Thoracic aorta (tissue), 2 donors: ENCODE measurements at places on chromosomes 6 and 20.

DNA sequence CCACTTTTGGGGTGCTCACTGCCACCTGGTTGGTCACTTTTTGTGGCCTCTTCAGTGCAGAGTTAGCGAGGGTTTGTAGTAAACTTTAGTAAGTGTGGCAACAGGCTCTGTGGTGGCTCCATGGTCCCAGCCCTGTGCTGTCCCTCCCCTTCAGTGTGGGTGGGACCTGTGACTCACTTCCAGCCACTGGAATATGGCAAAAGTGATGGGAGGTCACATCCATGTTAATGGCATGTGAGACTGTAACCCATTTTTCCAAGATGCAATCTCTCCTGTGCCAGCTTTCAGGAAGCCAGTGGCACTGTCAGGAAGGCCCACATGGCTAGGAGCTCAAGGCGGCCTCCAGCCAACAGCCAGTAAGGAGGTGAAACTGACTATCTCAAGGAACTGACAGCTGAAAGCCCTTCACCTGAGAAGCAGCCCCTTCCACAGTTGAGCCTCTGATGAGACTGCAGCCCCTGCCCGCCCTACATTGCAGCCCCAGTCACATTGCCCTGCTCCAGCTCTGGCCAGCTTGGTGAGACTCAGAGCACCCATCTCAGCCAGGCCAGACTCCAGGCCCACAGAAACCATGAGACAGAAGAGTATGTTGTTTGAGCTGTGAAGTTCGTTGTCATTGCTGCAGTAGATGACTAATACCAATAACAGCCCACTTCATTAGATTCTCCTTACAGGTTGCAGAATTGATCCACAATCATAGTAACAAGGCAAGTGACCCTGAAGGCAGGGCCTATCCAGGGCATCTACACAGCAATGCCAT is 13.1 kb upstream of the CST7 start:
- no peaks in the 10 kb centered on the region for H3K4me1 ChIP-seq
- H3K27me3 ChIP-seq, result no peaks in the 10 kb centered on the region
- H3K36me3 ChIP-seq, result no peaks in the 10 kb centered on the region
- no peak for DNase-seq
- no peak overlapping the region for H3K27ac ChIP-seq

DNA sequence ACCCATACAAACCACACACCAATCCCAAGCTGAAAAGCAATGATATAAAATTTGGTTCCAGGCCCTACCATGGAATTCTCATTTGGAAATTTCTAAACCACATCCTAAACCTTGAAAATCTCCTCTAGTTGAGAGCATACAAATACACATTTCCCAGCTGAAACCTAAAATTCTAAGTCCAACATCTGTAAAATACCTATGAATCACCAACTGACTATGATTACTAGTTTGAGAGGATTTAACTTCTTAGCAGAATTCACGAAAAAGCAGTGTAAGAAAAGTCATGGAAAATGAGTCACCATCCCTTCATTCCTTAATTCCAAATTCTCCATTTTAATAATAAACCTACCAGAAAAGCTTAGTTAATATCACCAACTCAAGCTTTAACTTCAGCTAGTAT is 15.4 kb downstream of the RANBP9 start:
- H3K27me3 ChIP-seq, result no peaks in the 10 kb centered on the region
- DNase-seq, result no peak
- H3K36me3 ChIP-seq, result no peaks in the 10 kb centered on the region
- peaks cover 22% of the 10 kb centered on the region for H3K4me1 ChIP-seq

GRCh38 chr20:49563015-49563980 is 4.6 kb downstream of the PTGIS start:
- H3K4me3 ChIP-seq, result peak overlapping the region; percentile 50
- H3K27ac ChIP-seq, result peak overlapping the region; percentile 99
- no peaks in the 10 kb centered on the region for H3K27me3 ChIP-seq

DNA sequence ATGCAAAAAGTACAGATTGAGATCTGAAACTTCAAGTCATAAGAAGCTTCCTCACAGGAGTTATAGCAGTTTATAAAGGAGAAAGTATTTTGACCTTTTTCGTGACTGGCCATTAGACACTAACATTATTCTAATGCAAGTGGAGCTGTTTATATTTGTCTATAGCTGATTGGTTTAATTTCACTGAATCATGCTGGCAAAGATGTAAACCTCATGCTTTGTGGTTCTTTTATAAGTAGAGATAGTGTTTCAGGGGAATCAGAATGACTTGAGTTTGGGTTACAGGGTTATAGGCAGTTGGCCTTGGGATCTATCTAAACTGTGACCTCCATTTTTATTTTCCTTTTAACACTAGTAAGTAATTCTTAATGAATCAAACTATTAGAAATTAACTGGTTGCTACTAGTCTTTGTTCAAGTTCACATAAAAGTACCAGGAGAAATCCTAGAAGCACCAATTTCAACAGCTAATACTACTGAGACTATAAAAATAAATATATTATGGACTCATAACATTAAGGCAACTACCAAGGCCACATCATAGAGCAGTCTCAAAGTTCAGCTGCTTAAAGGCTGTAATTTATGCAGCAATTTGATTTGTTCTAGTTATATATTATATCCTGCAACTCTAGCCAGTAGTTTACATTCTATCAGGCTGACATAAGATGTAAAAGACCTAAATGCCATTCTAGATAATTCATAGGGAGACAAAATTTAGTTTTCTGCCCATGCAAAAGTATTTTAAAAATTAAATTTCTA is 94.0 kb downstream of the RNGTT start:
- H3K36me3 ChIP-seq, result peaks cover 4% of the 10 kb centered on the region
- H3K27me3 ChIP-seq, result no peaks in the 10 kb centered on the region
- H3K4me1 ChIP-seq, result peaks cover 18% of the 10 kb centered on the region
- H3K27ac ChIP-seq, result no peak overlapping the region
- no peak overlapping the region for H3K4me3 ChIP-seq

- H3K4me1 ChIP-seq, result no peaks in the 10 kb centered on the region
- H3K4me3 ChIP-seq, result no peak overlapping the region
- no peaks in the 10 kb centered on the region for H3K36me3 ChIP-seq
Measured at GRCh38 chr6:1162367-1163275, 149.3 kb upstream of the FOXQ1 start.

DNA sequence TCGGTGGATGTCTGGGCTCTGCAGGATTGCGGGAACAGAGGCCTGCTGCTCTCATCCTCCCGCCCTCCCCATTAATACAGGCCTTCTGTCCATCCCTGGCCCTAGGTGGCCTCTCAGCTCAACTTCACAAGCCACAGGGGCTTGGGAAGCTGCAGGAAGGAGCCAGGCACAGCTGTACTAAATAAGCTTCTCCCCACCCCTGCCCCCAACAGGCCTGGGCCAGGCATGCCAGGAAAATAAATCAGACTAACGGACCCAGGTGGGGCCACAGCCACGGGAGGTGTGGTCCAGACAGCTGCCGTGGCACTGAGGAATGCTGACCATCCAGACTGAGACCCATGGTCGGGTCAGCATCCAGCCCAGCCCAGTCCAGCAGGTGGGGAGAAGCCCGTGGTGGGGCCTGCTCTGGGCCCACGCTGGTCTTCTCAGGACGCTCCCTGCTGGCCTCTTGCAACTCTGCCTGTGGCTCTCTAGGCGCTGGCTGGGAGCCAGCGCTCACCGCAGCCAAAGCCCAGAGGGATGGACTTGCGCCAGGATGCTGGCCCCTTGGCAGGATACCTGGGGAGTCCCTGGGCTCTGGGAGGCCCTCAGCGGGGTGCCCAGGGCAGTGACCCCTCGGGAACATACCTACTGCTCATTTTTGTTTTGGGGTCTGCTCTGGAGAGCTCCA is 8.6 kb upstream of the YTHDF1 start:
- no peak for DNase-seq
- H3K27me3 ChIP-seq, result no peaks in the 10 kb centered on the region
- H3K4me3 ChIP-seq, result no peak overlapping the region
- H3K27ac ChIP-seq, result no peak overlapping the region
- H3K36me3 ChIP-seq, result no peaks in the 10 kb centered on the region
- H3K4me1 ChIP-seq, result no peaks in the 10 kb centered on the region

DNA sequence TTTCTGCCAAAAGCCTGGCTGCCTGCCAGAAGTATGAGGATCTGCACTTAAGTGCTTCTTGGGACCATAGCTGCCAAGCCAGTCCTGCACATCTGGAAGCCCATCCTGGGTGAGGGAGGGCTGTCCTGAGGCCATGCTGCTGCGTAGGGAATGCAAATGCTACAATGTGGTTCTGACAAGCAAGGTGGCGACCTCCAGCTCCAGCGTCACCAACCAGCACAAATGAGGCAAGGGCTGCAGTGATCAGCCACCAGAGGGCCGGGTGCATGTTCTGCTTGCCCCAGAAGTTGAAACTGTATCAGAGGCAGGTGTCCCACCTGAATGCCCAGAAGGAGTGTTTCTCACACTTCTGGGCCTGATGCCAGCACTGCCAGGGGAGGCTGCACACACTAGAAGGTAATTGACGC is 99.1 kb upstream of the KCNQ5 start:
- no peak for DNase-seq
- no peaks in the 10 kb centered on the region for H3K27me3 ChIP-seq
- H3K27ac ChIP-seq, result no peak overlapping the region
- no peaks in the 10 kb centered on the region for H3K36me3 ChIP-seq
- no peaks in the 10 kb centered on the region for H3K4me1 ChIP-seq

GRCh38 chr6:168865-169455 is 123.3 kb upstream of the DUSP22 start:
- no peak overlapping the region for H3K27ac ChIP-seq
- H3K27me3 ChIP-seq, result no peaks in the 10 kb centered on the region
- DNase-seq, result no peak
- no peaks in the 10 kb centered on the region for H3K36me3 ChIP-seq
- H3K4me3 ChIP-seq, result no peak overlapping the region
- no peaks in the 10 kb centered on the region for H3K4me1 ChIP-seq

- no peak overlapping the region for H3K4me3 ChIP-seq
- no peaks in the 10 kb centered on the region for H3K27me3 ChIP-seq
- H3K4me1 ChIP-seq, result peaks cover 18% of the 10 kb centered on the region
- no peak for DNase-seq
- H3K36me3 ChIP-seq, result no peaks in the 10 kb centered on the region
- no peak overlapping the region for H3K27ac ChIP-seq
Measured at GRCh38 chr6:4935975-4936680, 67.7 kb downstream of the RPP40 start.

DNA sequence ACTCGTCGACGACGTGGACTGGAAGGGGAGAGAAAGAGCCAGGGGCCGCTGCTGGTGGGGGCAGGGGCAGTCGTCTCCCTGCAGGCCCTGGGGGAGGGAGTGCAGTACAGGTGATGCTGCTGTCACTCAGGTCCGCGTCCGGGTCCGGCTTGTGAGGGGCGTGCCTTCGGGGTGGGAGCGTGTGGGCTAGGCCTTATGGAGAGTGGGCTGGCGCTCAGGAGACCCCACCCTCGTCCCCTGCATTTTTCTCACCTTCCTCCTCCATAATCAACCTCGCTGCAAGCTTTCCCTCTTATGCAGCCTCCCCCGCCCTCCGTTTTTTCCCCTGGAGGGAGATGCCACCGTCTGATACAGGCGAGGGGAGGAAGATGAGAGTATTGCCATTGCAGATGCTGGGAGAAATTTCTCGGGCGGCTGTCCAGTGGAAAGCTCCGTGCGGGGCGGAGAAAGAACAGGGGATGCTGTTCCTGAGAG is 632 bp downstream of the PCMT1 start:
- H3K27ac ChIP-seq, result peak overlapping the region; percentile 86
- peaks cover 7% of the 10 kb centered on the region for H3K4me1 ChIP-seq
- peak overlapping the region; percentile 94 for H3K4me3 ChIP-seq

GRCh38 chr6:3258720-3259490 is at the start of gene PSMG4:
TSS of gene PSMG4 (plus strand) at chr6:3258947. CDS start at chr6:3259023, 76 bp downstream.
- peak within 1 kb of the TSS; percentile 93 for H3K4me3 ChIP-seq
- H3K27ac ChIP-seq, result peak within 1 kb of the TSS; percentile 30
- H3K4me1 ChIP-seq, result peaks cover 28% of the 10 kb centered on the region
- H3K36me3 ChIP-seq, result peaks cover 3% of the 10 kb centered on the region
- peak; percentile 68 for DNase-seq

- peaks cover 24% of the 10 kb centered on the region for H3K4me1 ChIP-seq
- no peaks in the 10 kb centered on the region for H3K36me3 ChIP-seq
- H3K27ac ChIP-seq, result no peak overlapping the region
- no peak for DNase-seq
- H3K4me3 ChIP-seq, result no peak overlapping the region
Measured at GRCh38 chr6:15301179-15302006, 55.5 kb downstream of the JARID2 start.

DNA sequence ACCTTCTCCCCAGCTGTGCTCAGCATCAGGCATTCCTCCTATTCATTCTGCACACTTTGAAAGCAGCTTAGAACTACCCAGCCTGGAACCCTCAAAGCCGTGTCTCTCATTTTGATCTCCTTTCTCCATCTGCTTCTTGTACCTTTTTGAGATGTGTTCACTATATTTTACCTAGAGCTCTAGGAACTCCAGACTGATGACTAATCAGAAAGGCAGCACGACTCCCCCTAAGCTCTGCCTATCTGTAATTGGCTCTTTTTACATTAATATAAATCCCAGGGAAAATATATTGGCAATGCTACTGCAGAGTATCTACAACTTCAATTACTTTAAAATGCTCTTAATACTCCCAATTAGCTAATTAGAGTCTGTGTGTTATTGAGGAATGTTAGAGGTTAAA is 671.5 kb downstream of the CBLN4 start:
- DNase-seq, result no peak
- H3K4me1 ChIP-seq, result no peaks in the 10 kb centered on the region

DNA sequence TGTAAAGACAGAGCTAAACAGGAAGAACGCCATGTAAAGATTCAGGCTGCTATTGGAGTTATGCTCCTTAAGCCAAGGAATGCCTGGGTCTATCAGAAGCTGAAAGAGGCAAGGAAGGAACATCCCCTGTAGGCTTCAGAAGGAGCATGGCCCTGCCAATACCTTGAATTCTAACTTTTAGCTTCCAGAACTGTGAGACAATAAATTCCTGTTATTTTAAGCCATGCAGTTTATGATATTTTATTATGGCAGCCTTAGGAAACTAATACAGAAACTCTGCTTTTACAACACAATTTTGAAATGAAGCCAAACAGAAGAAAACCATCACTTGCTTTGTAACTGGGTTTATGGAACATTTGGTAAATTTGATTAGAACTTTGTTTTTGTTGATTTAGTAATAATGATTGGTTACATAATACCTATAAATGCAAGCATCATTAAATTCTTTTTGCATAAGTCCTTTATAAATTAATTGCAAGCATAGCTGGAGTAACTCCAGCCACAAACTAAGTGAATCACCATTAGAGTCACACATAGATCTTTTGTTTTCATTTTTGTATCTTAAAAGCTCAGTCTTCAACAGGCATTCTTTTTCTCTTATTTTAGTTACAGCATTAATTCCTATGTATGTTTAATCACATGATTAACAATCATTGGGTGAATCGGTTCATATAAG is 33.5 kb upstream of the TSPYL1 start:
- no peaks in the 10 kb centered on the region for H3K27me3 ChIP-seq
- H3K4me3 ChIP-seq, result no peak overlapping the region
- no peaks in the 10 kb centered on the region for H3K36me3 ChIP-seq
- DNase-seq, result no peak
- H3K27ac ChIP-seq, result no peak overlapping the region
- H3K4me1 ChIP-seq, result peaks cover 16% of the 10 kb centered on the region

GRCh38 chr20:41769592-41770018 is 151.4 kb upstream of the CHD6 start:
- no peak for DNase-seq
- H3K4me1 ChIP-seq, result no peaks in the 10 kb centered on the region
- no peaks in the 10 kb centered on the region for H3K36me3 ChIP-seq
